ENCODE measurements at places on chromosomes 13 and 19.

GRCh38 chr13:94329754-94330551 lies 149.5 kb downstream of the DCT start:
- no peak for DNase-seq

GRCh38 chr19:1453525-1454364 lies 3.8 kb downstream of the APC2 start:
- DNase-seq: peak; percentile 75

DNA sequence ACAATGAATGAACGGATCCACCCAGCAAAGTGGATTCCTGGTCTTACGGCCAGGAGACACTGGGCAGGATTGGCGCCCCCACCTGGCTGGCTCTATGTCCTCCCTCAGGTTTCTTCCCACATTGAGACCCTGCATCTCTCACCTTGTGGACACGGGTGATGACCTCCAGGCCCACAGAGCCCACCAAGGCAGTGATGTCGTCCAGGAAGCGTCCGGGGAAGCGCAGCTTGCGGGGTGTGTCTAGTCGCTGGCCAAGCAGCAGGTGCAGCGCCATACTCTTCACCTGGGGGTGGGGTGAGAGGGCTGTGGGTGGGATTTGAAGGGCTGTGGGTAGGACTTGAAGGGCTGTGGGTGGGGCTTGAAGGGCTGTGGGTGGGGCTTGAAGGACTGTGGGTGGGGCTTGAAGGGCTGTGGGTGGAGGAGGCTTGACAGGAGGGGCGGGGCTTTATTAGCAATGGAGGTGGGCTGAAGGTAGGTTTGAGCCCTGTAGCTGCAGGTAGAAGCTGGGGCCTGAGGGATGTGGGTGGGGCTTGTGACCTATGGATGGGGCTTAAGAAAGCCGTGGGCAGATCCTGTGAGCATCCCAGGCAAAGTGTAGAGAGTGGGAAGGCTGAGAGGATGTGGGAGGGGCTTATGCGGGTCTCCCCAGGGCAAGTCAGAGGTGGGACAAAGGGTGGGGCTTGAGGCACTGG lies 12.1 kb upstream of the ANGPTL8 start:
- peak; percentile 45 for DNase-seq

GRCh38 chr19:13902993-13903555 lies 2.8 kb downstream of the BRME1 start:
- DNase-seq: peak; percentile 31

GRCh38 chr13:28510066-28510465 lies 15.1 kb upstream of the FLT1 start:
- DNase-seq: no peak

- peak; percentile 58 for DNase-seq
These were observed 5.3 kb upstream of the PROZ start for GRCh38 chr13:113152984-113153809.

GRCh38 chr13:30968846-30969245 lies 36.4 kb downstream of the TEX26 start:
- no peak for DNase-seq

DNA sequence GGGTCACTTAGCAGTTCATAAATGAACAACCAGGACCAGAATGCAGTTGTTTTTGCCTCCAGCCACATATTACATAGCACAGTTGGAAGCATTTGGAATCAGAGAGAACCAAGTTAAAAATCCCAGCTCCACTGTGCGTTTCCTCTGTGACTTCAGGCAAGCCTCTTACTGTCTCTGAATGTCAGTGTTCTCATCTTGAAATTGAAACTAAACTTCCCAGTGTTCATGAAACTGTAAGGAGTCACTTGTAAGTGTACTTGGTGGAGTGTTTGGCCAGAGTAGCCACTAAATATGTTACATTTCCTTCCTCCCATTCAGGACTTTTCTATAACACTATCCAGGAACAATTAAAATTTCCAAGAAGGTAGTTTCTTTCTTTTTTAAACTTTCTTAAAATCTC lies 276.8 kb downstream of the KCNRG start:
- no peak for DNase-seq

DNA sequence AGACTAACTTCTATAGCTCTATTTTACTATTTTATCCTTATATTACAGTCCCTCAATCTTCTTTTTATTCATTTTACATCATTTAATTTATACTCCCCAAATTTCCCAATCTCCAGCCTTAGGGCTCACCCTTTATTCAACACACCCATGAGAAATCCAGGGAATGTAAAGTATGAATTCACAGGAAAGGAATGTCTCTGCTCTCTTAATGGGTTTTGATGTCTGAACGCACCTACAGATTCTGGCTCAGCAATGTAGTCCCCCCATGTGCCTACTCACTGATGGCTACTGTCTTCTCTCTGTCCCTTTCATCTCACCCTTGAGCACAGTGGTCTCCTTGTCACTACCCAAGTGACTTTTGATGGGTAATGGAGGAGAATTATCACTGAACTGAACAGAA lies 32.8 kb downstream of the TNFSF13B start:
- no peak for DNase-seq

DNA sequence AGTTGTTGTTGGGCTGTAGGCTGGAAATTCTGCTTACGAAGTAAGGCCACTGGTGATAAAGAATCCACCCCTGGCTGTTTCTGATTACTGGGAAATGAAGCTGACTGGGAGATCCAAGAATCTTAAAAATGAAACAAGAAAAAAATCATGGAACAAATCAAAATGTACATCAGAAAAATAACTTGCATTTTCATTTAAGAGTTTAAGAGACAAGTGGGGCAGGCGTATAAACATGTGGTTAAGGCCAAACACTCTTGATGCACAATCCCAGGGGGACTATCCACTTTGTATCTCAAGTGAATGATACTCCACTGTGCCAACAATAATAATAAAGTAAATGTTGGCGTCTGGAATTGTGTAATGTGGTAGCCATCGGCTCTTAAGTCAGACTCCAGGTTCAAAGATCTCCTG lies 24.6 kb downstream of the ZMYM5 start:
- DNase-seq: no peak

- DNase-seq: no peak
These were observed 20.5 kb downstream of the CNFN start for GRCh38 chr19:42369433-42370067.

GRCh38 chr19:1757468-1758230 lies 4.3 kb downstream of the ONECUT3 start:
- DNase-seq: no peak

GRCh38 chr13:80496721-80497397 lies 155.9 kb upstream of the SPRY2 start:
- DNase-seq: peak; percentile 12

- DNase-seq: peak; percentile 32
These were observed 123.8 kb upstream of the PCDH9 start for GRCh38 chr13:67353941-67354340.

DNA sequence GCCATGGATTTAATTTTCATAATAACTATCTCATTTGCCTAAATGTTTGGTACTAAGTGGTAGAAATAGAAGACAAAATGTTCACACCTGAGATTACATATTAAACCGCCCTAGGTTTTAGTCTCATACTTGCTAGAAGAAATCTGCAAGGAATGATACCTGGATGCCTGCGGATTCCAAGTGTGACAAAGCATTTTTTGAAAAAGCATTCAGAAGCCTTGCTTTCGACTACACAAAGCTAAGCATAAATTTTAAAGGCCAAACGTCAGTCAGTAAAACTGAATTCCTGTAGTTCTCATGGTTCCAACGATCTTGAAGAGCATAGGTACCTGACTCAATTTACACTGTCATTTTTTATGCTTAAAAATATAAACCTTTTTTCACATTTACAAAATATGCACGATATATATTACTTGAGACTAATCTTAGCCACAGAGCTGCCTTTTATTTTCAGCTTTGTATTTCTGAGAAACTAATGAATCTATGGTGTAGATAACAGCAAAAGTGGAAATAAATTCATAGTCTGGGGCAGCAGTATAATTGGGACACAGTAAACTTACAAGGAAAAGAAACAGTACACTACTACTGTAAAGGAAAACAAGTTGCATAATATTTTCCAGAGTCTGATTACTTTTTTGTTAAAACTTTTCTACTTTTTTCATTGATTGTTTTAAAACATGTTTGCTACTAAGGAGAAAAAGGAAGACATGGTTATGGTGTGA lies 1.2 kb upstream of the LRRC63 start:
- DNase-seq: no peak

GRCh38 chr19:21323000-21323399 lies 6.2 kb downstream of the ZNF708 start:
- no peak for DNase-seq

- DNase-seq: peak; percentile 59
These were observed 175.2 kb downstream of the PAN3 start for GRCh38 chr13:28313579-28313978.

DNA sequence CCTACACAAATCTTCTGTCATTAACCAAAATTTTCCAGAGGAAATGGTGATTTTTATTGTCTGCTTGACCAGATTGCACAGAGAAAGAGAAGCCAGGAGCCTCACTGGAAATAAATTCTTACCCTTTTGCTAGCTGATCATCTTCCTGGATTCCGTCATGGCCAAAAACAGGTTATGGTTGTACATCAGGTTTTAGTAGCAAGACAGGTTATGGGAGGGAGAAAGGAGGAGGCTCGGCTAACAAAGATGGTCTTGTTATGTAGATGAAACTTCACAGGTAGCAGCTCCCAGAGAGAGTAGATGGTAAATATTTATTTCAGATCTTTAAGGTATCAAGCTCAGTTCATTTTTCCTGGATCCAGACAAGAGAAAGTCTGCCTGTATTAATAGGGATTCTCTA lies 19.7 kb upstream of the CEACAM3 start:
- DNase-seq: no peak

- DNase-seq: peak; percentile 62
These were observed 7.1 kb downstream of the LIPE start for GRCh38 chr19:42420055-42420544.

GRCh38 chr19:3682286-3682685 lies 18.0 kb downstream of the PIP5K1C start:
- DNase-seq: no peak

DNA sequence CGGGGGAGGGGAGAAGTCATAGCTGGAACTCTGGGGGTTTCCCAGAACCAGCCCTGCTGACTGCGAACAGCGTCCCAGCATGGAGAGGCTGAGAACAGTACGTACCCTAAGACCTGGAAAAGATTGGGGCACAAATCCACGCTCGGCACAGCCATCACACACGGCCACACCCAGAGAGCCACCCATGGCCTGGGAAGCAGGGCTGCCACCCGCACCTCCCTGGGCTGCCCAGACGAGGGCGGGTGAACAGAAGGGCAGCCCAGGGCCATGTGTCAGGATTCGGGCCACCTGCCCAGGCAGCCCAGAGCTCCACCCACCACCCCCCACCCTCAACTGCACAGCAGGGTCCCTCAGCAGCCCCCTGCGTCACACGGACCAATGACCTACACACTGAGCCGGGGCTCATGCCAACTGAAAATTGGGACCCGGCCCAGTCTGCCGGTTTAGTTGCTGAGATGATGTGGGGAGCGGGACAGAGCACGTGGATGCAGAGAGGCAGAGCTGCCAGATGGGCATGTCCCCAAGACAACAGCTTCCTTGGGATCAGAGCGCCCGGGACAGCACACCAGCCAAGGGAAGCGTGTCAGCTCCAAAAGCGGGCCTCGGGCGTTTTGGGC lies 8.5 kb downstream of the UBXN6 start:
- no peak for DNase-seq

GRCh38 chr13:97460853-97461252 lies 26.9 kb downstream of the RAP2A start:
- no peak for DNase-seq

GRCh38 chr19:6412061-6412446 lies 12.6 kb downstream of the KHSRP start:
- DNase-seq: no peak

- DNase-seq: peak; percentile 45
These were observed 110.2 kb upstream of the DOCK9 start for GRCh38 chr13:99087954-99088491.

GRCh38 chr13:70723732-70724131 lies 615.5 kb upstream of the KLHL1 start:
- no peak for DNase-seq

- no peak for DNase-seq
These were observed 256.1 kb downstream of the SLITRK6 start for GRCh38 chr13:85543144-85543543.

DNA sequence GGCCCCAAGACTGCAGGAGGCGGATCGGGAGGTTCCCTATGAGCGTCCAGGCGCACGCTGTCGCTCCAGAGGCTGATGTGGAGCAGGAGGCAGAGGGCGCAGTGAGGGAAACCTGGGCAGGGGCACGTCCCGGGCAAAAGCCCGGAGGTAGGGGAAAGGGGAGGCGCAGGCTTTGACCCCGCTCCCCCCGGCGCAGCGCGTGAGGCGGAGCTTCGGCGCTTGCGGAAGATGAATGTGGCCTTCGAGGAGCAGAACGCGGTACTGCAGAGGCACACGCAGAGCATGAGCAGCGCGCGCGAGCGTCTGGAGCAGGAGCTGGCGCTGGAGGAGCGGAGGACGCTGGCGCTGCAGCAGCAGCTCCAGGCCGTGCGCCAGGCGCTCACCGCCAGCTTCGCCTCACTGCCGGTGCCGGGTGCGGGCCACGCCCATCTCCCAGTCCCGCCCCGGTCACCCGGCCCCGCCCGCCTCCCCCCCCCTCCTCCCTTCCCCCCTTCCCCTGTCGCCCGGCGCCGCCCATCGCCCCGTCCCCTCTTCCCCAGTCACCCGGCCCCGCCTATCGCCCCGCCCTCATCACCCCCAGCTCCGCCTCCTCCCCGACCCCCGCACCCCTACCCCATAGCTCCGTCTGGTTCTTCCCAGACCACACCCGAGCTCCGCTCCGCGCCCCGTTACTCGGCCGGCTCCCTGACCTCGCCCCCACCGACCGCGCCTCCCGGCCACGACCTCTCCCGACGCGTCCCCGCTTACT lies 4.1 kb downstream of the HMG20B start:
- DNase-seq: no peak

GRCh38 chr13:76948149-76948548 lies at the start of gene ACOD1:
Gene ACOD1 (plus strand): TSS chr13:76948511. CDS start chr13:76948559, 48 bp downstream.
- no peak for DNase-seq

DNA sequence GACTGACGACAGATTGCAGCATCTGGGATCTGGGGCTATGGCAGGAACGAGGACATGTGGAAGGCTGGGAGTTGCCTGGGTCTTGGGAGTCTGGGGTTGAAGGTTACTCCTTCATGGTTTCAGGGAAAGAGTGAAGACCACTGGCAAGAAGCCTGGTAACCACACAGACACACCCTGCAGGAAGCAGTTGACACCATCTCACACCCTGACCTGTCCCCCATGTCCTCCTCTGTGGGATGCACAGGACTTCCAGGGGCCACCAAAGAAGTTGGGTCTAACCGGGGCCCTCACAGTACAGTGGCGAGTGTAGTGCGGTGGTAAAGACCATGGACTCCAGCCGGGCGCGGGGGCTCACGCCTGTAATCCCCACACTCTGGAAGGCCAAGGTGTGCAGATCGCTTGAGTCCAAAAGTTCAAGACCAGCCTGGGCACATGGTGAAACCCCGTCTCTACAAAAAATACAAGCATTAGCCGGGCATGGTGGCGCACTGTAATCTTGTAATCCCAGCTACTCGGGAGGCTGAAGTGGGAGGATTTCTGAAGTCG lies 10.6 kb upstream of the FFAR2 start:
- DNase-seq: no peak

DNA sequence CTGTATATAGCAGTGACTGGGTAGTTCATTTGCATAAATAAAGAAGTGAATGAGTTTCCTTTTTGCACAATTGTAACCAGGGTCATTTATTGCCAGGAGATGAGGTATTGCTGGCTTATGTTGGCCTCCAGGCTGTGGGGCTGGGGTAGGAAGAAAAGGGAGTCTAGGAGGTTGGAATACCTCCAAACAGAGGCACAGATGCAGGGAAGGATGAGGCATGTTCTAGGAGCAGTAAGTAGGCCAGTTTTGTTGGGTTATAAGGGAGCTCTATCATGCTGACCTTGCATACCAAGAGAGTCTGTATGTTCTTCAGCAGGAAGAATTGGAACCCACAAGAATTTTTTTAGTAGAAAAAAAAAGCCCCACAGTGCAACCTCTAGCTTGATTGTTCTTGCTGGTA lies 17.2 kb upstream of the CYSLTR2 start:
- no peak for DNase-seq

All from WERI-Rb-1 (cell line).